ENCODE measurements at places on chromosomes 6 and 20.

DNA sequence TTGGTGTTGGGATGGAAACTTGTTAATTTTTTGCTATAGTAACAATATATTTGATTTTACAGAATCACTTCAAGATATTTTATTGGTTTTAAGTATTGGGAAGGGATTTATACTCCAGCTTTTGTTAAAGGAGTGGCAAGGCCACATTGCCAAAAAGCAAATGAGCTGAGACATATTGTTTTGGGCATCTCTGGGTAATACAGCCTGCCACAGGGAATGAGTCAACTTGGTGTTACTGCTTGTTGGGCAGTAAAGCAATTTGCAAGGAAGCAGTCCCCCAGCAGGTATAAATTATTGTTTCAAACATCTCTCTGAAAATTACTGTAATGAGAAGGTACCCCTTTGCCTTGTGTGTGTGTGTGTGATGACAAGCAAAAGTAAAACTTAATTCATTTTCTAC, 868.3 kb upstream of the FLRT3 start:
- DNase-seq: no peak

- DNase-seq: no peak
These were observed 109.9 kb downstream of the RNF144B start for GRCh38 chr6:18497006-18497405.

GRCh38 chr6:91824331-91824730, 1237.5 kb upstream of the MAP3K7 start:
- no peak for DNase-seq

GRCh38 chr6:157223021-157223430, 100.3 kb downstream of the TMEM242 start:
- no peak for DNase-seq

DNA sequence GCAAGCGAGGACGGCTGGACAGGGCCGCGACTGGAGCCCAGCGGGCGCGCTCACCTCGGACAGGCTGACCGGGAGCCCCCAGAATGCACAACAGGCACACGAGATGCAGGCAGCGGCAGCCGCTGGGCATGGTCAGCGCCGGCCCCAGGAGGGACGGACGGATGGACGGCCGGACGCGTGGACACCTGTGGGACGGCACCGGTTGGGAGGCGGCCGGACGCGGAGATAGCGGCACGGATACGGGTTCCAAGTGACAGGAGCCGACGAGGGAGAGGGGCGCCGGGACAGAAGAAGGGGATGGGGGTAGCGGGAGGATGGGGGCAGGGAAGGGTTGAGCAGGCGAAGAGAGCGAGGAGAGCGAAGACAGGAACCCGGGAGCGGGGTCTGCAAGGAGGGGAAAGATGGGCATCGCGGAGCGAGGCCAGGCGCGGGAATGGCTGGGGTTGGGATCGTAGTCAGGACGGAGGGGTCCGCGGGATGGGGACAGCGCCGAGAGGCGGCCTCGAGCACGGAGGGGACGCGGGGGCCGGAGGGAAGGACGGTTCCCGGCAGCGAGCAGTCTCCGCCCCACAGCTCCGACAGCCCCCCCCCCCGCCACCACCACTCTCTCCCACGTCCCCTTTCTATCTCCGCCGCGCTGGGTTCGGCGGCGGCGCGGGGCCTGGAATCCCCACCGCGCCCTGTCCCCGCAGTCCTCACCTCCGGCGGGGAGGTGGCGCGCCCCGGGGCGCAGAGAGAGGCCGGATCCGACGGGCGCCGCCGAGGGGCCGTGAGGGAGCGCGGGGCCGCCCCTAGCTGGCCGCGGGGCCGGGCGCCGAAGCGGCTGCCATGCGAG, 435 bp downstream of the DLK2 start:
- peak; percentile 94 for DNase-seq
